ENCODE measurements at places on chromosomes 13 and 19.

GRCh38 chr13:112910016-112910415 lies 59.0 kb upstream of the MCF2L start:
- DNase-seq, result peak; percentile 16

GRCh38 chr19:4284176-4284958 lies 5.3 kb downstream of the SHD start:
- no peak for DNase-seq

DNA sequence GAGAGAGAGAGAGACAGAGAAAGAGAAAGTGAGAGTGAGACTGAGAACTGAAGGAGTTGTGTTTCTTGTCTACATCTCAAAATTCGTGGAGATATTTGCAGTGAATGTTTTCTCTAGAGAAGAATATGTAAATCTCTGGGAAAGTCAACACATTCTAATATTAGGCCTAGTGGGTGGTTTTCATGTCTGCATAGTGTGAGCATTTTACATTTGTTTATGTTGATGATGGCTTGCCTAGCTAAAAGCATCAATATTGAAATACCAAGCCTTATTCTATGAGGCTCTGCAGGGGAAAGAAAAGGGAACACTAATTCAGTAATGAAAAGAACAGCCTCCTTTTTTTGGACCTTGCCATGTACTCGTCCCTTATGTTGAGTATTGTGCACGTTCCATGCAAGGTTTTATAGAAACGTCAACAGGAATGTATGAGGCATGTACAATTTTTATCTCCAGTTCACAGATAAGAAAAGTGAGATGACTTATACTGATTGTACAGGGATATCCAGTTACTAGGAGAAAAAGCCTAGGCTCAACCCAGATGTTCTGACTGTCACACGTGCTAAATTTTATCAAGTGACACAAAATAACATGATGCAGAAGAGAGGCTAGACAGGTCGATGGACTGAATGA lies 1288.9 kb upstream of the SLC10A2 start:
- no peak for DNase-seq

DNA sequence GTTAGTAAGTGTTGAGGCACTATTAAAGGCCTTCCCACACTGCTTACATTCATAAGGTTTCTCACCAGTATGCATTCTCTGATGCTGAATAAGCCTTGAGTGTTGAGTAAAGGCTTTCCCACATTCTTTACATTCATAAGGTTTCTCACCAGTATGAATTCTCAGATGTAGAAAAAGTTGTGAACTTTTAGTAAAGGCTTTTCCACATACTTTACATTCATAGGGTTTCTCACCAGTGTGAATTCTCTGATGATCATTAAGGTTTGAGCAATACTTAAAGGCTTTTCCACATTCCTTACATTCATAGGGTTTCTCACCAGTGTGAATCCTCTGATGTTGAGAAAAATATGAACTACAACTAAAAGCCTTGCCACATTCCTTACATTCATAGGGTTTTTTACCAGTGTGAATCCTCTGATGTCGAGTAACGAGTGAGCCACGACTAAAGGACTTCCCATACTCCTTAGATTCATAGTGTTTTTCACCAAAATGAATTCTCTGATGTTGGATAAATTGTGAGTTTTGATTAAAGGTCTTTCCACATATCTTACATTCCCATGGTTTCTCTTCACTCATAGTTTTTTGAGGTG lies 24.2 kb downstream of the ZNF829 start:
- DNase-seq, result no peak

GRCh38 chr19:4952945-4953344 lies 16.0 kb upstream of the KDM4B start:
- DNase-seq, result no peak

DNA sequence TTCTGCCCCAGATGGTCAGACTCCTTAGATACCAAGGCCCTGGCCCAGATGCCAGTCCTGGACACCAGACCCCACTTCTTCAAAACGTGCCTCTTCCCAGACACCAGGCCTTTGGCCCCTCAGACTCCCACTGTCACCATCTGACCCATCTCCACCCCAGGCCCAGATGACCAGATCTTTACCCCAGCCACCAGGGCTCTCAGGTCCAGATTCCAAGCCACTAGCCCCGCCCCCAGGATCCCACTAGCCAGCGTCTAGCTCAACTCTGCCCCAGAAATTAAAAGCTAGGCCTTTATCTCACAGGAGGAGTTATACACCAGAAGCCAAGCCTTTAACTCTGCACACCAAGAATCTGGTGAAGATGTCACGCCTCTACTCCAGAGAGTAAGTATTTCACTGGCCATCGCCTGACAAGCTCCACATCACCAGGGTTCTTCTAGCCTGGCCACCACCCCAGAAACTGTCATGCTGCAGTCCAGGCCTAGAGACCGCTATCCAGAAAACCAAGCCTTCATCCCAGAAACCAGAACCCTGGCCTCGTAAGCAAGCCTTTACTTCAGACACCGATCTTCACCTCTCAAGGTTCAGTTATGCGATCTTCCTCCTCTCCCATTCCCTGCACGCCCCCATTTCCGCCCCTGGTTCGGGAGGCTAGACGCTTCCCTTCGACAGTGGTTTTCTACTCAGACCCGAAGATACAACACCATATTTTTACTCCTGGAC lies 595 bp downstream of the XAB2 start:
- DNase-seq, result no peak

DNA sequence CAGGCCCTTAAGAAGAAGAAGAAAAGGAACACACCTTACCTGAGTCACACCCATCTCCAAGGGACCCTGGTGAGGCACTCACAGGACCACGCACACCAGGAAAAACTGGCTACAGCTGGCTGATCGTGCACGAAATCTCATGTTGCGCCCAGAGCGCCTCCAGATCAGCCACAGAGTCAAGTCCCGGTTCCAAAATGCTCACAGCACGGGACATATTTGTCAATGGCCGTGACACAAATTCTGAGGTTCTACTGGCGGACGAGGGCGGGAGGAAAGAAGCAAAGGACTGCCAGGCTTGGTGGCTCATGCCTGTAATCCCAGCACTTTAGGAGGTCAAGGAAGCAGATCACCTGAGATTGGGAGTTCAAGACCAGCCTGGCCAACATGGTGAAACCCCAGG lies 21.5 kb downstream of the SH3GL1 start:
- DNase-seq, result no peak

GRCh38 chr13:51959773-51960172 lies 51.5 kb downstream of the ATP7B start:
- no peak for DNase-seq

- peak; percentile 68 for DNase-seq
Observed at GRCh38 chr13:30752201-30752797, 17.0 kb downstream of the ALOX5AP start.

Measured in fibroblast of upper back skin (primary cell).